Erythroblast (primary cell): ENCODE measurements at places on chromosomes 7 and 10.

DNA sequence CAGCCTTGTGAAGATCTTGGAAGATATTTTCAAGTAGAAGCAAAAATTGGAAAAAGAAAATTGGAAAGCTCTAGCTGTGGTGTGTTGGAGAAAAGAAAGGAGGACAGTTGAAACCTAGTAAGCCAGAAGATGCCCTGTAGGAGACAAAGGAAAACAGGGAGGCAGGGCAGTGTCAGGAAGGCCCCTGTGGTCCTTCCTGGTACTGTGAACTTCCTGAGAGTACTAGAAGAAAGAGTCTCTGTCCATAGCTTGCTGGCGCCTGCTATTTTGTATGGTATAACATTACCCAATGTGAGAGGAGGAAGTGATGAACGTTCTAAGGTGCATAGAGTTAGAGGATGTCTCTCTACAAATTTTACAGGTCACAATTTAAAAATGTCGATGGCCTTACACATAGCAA, 183.1 kb downstream of the CTTNBP2 start:
- no peak for DNase-seq

DNA sequence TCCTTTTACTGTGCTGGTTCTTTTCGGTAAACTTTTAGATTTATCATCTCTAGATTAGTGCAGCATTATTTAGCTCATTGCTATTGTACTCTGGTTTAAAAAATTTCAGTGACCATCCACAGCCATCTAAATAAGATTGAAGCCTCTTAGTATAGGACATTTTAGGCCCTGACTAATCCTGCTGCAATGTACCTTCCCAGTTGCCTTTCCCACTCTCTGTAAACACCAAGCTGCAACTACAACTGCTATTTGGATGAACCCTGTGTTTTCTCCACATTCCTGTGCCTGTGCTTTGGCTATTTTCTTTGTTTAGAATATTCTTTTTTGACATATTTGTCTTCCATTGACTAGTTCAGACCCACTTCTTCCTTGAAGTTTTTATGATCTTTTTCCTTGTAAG, 314.6 kb downstream of the AUTS2 start:
- DNase-seq = no peak

GRCh38 chr7:151810441-151811232, 66.3 kb downstream of the PRKAG2 start:
- no peak for DNase-seq

DNA sequence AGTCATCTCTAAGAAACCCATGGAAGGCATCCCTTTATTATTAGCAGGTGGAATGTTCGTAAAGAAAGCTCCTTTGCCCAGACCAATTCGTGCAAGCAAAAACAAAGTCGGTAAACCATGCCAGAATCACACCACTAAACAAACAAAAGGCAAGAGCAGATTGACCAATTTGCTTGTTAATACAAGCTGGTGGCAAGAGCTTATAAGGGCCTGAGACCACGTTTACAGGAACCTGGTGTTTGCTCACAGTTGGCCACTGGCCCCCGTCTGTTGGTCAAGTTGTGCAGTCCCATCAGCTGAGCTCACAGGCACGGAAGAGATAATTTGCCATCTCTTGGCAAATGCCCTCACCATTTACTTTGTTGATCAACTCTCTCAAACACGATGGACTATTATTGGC, 342.2 kb upstream of the MKI67 start:
- no peak for DNase-seq

GRCh38 chr10:72794260-72794659, 99.3 kb upstream of the OIT3 start:
- no peak for DNase-seq

- no peak for DNase-seq
Observed at GRCh38 chr7:50436133-50436806, 13.9 kb downstream of the FIGNL1 start.
